ENCODE measurements at places on chromosomes 7 and 10. TPM values are rescaled to one million over a fixed set of nuclear protein-coding genes. Genes with fewer than 3 reads are reported as not detected.

- no peaks in the 10 kb centered on the region for H3K27me3 ChIP-seq
- no peaks in the 10 kb centered on the region for H3K36me3 ChIP-seq
- H3K4me3 ChIP-seq: peak overlapping the region; percentile 70
- H3K27ac ChIP-seq: no peak overlapping the region
Measured at GRCh38 chr7:75880242-75880641, 1.4 kb downstream of the RHBDD2 start.

The SFTPA1 gene
- total RNA-seq: not detected

DNA sequence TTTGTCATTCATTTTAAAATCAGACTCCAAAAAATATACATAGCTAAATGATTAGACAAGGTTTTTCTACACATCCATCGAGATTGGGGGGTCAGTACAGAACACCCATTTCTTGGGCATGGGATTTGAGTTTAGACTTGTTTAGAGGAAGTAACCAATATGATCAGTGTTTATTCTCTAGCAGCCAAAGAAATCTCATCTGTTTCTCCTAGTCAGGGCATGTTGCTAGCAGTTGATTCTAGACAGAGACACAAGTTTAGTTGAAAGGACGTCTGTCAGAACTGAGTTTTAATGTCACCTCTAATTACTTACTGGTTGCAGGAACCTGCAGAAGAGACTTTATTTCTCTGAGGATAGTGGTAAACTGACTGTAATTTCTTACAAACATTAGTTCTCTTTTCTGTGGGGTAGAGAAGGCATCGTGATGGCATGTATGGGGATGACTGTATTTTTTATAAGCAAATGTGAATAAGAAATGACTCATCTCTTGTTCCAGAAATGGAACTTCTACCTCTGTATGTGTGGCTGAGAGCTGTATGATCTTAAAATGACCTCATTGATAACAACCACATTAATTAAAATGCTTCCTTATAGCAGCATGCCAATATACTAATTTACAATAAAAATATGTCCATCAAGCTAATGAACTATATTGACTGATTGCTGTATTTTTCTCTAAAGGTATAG lies 30.6 kb upstream of the RHOBTB1 start:
- H3K27ac ChIP-seq: no peak overlapping the region
- no peak overlapping the region for H3K4me3 ChIP-seq
- no peaks in the 10 kb centered on the region for H3K4me1 ChIP-seq
- H3K36me3 ChIP-seq: no peaks in the 10 kb centered on the region
- no peaks in the 10 kb centered on the region for H3K27me3 ChIP-seq

GRCh38 chr10:132407846-132408278 lies 10.9 kb downstream of the PWWP2B start:
- no peaks in the 10 kb centered on the region for H3K36me3 ChIP-seq
- H3K27me3 ChIP-seq: no peaks in the 10 kb centered on the region
- no peaks in the 10 kb centered on the region for H3K4me1 ChIP-seq
- DNase-seq: no peak

DNA sequence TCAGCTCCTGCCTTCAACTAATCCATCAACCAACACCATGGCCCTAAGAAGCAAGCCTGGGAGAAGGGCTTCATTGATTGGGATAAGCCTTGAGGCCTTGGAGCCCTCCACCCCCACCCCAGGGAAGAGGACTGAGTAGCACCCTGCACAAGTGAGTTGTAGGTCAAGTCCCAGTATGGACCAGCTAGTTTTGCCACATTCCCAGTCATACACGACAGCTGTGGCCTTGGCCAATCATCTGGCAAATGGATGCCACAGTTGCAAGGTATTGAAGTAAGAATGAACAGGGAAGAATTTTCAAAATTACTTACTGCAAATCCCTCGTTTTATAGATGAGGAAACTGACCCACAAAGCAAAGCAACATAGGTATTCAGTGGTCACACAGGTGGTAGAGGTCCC lies 109.7 kb downstream of the STRA8 start:
- H3K27me3 ChIP-seq: no peaks in the 10 kb centered on the region
- no peak overlapping the region for H3K27ac ChIP-seq
- H3K4me3 ChIP-seq: no peak overlapping the region
- H3K4me1 ChIP-seq: no peaks in the 10 kb centered on the region

DNA sequence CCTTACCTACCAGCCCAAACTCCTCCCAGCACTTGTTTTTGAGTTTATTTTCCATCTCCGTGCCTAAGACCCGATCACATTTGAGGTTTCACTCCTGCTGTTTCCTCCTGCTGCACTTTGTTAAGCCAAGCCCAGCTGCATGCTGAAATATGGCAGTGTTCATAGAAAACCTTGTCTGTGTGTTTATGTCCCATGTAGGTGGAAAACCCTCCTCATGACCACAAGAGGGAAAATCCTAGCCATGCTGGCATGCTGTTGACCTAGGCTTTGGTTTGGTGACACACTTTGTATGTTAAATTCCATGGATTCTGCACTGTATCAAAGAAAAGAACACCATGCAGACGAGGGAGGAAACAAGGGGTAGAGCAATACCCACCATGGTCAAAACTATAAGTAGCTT lies 154.4 kb downstream of the CUBN start:
- H3K36me3 ChIP-seq: no peaks in the 10 kb centered on the region
- no peaks in the 10 kb centered on the region for H3K4me1 ChIP-seq
- H3K4me3 ChIP-seq: no peak overlapping the region
- no peak overlapping the region for H3K27ac ChIP-seq
- DNase-seq: no peak

- H3K4me3 ChIP-seq: no peak overlapping the region
- H3K4me1 ChIP-seq: peaks cover 1% of the 10 kb centered on the region
- no peak for DNase-seq
- H3K27ac ChIP-seq: no peak overlapping the region
Measured at GRCh38 chr10:60434418-60435046, 44.9 kb upstream of the ANK3 start.

DNA sequence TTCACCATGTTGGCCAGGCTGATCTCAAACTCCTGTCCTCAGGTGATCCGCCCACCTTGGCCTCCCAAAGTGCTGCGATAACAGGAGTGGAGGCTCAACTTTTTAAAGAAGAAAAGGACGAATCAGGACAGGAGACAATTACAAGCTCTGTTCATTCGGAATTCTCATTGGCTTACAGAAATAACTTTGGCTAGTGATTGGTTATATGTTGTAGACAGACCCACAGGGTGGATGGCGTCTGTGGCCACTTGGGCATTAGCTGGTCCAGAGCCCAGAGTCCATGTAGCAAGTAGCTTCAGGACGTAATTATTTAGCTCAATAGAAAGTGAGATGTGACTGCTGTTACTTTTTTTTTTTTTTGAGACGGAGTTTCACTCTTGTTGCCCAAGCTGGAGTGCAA lies 160.5 kb upstream of the TNRC18 start:
- H3K4me1 ChIP-seq: no peaks in the 10 kb centered on the region
- H3K4me3 ChIP-seq: no peak overlapping the region
- no peak for DNase-seq
- no peaks in the 10 kb centered on the region for H3K36me3 ChIP-seq
- H3K27me3 ChIP-seq: no peaks in the 10 kb centered on the region
- H3K27ac ChIP-seq: no peak overlapping the region

The RINT1 gene
- total RNA-seq: 17.7 TPM

The MRC1 gene
- 58.3 TPM for total RNA-seq

GRCh38 chr7:116949941-116950801 lies 3.1 kb upstream of the ST7 start:
- H3K27me3 ChIP-seq: no peaks in the 10 kb centered on the region
- no peak overlapping the region for H3K27ac ChIP-seq
- no peaks in the 10 kb centered on the region for H3K36me3 ChIP-seq
- DNase-seq: no peak
- H3K4me1 ChIP-seq: peaks cover 3% of the 10 kb centered on the region

The SPDYE9 gene
- not detected for total RNA-seq

DNA sequence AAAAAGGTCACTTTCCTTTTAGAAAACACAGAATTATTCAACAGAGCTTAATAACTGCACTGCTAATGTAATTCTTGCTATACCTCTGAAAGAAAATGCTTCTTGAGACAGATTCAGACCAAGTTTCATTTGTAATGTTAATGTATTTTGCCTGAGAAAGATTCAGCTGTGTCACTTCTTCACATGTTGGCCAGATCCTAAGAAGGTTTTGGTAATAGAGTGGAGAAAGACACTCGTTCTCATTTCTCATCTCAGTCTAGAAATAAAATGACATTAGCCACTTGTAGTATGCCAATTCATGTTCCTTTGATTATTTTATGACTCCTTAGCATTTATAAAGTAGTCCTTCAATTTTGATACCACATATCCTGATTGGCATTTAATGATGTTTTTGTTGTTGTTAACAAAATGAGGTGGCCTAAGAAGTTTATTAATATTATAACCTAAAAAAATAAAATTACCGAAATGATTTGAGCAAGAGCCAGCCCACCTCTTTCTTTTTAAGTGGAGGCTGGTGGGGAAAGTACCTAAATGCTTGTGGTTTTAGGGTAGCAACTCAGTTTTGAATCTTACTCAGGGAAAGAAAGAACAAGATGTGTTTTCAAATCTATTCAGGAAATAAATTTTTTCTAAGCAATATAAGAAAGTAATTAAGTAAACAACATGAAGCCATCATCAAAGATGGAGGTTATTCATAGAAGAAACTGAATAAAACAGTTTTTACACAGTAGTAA lies 16.4 kb upstream of the ELAPOR2 start:
- H3K36me3 ChIP-seq: no peaks in the 10 kb centered on the region
- no peak for DNase-seq
- H3K27me3 ChIP-seq: no peaks in the 10 kb centered on the region
- no peak overlapping the region for H3K4me3 ChIP-seq
- H3K4me1 ChIP-seq: no peaks in the 10 kb centered on the region

The YKT6 gene
- 55.4 TPM for total RNA-seq

The GOLGA7B gene
- 0.36 TPM for total RNA-seq

DNA sequence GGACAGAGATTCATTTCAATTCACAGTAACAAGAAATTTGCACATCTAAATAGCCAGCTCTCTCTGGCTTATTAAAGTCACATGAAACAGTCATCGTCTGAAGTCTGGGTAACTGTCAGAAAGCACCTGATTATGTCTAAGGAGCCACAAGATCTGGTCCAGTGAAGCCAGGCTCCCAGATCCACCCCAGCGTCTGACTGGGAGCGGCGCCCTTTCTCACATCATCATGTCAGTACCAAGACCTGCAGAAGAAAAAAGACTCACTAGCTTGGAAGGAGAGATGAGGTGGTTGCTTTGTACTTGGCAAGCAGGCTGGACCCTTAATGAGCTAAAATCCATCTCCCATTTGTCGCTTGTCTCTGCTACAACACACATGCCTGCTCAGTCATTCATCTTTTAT lies 58.4 kb downstream of the VOPP1 start:
- H3K27ac ChIP-seq: no peak overlapping the region
- H3K36me3 ChIP-seq: no peaks in the 10 kb centered on the region
- DNase-seq: no peak
- no peaks in the 10 kb centered on the region for H3K27me3 ChIP-seq
- H3K4me1 ChIP-seq: no peaks in the 10 kb centered on the region

The ADCY1 gene
- total RNA-seq: 5.8 TPM

The FXYD4 gene
- total RNA-seq: not detected

GRCh38 chr10:125811251-125811650 lies 11.8 kb downstream of the UROS start:
- H3K36me3 ChIP-seq: peaks cover 8% of the 10 kb centered on the region
- no peak overlapping the region for H3K4me3 ChIP-seq
- DNase-seq: no peak

The ABCB4 gene
- 3.1 TPM for total RNA-seq

The ITIH2 gene
- 0.10 TPM for total RNA-seq

- H3K36me3 ChIP-seq: no peaks in the 10 kb centered on the region
- no peak overlapping the region for H3K4me3 ChIP-seq
- DNase-seq: no peak
- no peaks in the 10 kb centered on the region for H3K27me3 ChIP-seq
Measured at GRCh38 chr7:105519353-105519752, 2.7 kb downstream of the PUS7 start.

DNA sequence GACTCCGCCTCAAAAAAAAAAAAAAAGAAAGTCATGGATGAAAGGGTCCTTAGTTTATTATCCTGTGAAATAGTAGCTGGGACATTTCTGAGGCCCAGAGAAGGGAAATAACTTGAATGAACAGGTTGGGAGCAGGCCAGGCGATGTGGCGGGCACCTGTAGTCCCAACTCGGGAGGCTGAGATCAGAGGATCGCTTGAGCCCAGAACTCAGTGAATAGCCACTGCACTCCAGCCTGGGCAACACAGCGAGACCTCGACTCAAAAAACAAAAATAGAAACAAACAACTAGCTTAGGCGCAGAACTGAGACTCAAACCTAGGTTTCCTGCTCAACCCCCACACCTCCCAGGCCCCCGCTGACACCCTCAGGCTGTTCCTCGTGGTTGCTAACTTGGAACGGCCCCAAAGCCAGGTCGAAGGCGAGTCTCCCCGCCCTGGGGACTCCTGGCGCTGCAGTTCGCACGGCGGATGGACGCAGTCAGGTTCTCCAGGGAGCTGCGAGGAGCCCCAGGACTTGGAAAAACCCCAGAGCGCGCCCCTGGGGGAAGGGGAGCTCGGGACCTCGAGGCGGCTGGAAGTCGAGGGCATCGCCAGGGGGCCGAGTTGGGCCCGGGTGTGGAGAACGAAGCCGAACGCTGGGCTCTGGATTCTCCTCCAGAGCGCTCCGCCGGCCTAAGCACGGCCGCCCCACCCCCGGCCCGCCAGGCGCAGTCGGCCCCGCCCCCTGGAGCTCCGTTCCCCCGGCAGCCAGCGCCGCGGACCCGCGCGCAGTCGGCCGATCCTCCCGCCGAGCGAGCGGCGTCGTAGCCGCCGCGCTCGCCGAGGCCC lies at the start of gene STOX1:
TSS of gene STOX1 (plus strand) at position 768 of the 828 bp plus-strand sequence. CDS start 93 bp downstream, outside the sequence.
- H3K27me3 ChIP-seq: no peaks in the 10 kb centered on the region
- H3K4me3 ChIP-seq: peak within 1 kb of the TSS; percentile 51
- H3K27ac ChIP-seq: no peak within 1 kb of the TSS
- peak; percentile 57 for DNase-seq
- H3K36me3 ChIP-seq: no peaks in the 10 kb centered on the region
- H3K4me1 ChIP-seq: no peaks in the 10 kb centered on the region

DNA sequence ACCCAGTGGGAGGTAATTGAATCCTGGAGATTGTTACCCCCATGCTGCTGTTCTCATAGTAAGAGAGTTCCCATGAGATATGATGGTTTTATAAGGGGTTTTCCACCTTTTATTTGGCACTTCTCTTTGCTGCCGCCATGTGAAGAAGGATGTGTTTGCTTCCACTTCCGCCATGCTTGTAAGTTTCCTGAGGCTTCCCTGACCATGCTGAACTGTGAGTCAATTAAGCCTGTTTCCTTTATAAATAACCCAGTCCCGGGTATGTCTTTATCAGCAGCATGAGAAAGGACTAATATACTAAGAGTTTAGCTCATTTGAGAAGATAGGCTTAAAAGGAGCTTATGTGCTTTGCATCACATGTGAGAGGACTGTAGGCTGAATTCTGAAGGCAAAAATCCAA lies 29.3 kb downstream of the TMEM248 start:
- H3K4me1 ChIP-seq: no peaks in the 10 kb centered on the region
- no peaks in the 10 kb centered on the region for H3K27me3 ChIP-seq
- H3K36me3 ChIP-seq: peaks cover 9% of the 10 kb centered on the region

The PSD gene
- 0.16 TPM for total RNA-seq

- DNase-seq: no peak
- H3K27me3 ChIP-seq: no peaks in the 10 kb centered on the region
- peaks cover 6% of the 10 kb centered on the region for H3K4me1 ChIP-seq
- no peak overlapping the region for H3K4me3 ChIP-seq
- no peaks in the 10 kb centered on the region for H3K36me3 ChIP-seq
Measured at GRCh38 chr7:55026086-55026790, 7.4 kb downstream of the EGFR start.

The MRLN gene
- total RNA-seq: not detected

The ARHGAP22 gene
- 29.1 TPM for total RNA-seq

GRCh38 chr10:73060738-73061635 lies 35.7 kb downstream of the P4HA1 start:
- peaks cover 2% of the 10 kb centered on the region for H3K36me3 ChIP-seq
- H3K27ac ChIP-seq: no peak overlapping the region
- H3K4me1 ChIP-seq: no peaks in the 10 kb centered on the region
- no peak overlapping the region for H3K4me3 ChIP-seq

- H3K27ac ChIP-seq: no peak overlapping the region
- H3K36me3 ChIP-seq: no peaks in the 10 kb centered on the region
- H3K4me3 ChIP-seq: no peak overlapping the region
Measured at GRCh38 chr7:114104035-114104434, 185.2 kb upstream of the PPP1R3A start.

The XRCC2 gene
- total RNA-seq: 0.57 TPM

The WNT2 gene
- total RNA-seq: 4.7 TPM
